Right kidney (tissue), 9 donors: ENCODE measurements at places on chromosomes 12 and 14.

DNA sequence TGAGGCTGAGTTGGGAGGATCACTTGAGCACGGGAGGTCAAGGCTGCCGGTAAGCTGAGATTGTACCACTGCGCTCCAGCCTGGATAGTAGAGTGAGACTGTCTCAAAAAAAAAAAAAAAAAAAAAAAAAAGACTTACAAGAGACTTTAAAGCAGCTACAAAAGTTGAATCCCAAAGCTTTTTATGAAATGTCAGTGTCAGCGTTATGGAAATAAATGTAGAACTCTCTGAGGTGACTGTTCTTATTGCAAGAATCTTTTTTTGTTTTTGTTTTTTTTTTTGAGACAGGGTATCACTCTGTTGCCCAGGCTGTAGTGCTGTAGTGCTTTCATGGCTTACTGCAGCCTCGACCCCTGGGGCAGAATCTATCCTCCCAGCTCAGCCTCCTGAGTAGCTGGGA is 17.2 kb downstream of the FUT8 start:
- no peak for DNase-seq

DNA sequence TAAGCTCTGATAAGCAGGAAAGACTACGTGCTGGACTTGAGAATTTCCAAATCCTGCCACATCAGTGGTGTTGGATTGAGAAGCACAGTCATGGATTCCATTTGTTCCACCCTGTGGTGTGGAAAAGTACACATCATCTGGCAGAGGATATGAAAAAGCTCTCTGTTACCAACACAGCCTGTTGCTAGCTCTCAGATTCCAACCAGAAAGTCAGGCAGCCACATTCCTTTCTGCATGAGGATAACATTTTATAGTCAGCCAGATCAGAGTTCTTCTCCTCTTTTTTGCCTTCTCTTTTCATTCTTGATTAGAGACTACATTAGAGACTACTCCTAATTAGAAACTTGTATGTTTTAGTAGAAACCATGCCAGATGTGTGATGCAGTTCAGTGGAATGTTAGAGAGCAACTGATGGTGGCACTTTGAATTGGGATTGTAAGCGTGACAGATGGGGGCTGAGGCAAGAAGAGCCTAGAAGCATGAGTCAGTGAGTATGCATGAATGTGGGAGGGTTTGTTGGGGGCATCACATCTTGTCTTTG is 61.2 kb upstream of the STXBP6 start:
- DNase-seq, result no peak

GRCh38 chr14:88518592-88519512 is 36.0 kb downstream of the PTPN21 start:
- no peak for DNase-seq

- no peak for DNase-seq
Observed at GRCh38 chr12:46477541-46477940, 105.0 kb upstream of the SLC38A2 start.

DNA sequence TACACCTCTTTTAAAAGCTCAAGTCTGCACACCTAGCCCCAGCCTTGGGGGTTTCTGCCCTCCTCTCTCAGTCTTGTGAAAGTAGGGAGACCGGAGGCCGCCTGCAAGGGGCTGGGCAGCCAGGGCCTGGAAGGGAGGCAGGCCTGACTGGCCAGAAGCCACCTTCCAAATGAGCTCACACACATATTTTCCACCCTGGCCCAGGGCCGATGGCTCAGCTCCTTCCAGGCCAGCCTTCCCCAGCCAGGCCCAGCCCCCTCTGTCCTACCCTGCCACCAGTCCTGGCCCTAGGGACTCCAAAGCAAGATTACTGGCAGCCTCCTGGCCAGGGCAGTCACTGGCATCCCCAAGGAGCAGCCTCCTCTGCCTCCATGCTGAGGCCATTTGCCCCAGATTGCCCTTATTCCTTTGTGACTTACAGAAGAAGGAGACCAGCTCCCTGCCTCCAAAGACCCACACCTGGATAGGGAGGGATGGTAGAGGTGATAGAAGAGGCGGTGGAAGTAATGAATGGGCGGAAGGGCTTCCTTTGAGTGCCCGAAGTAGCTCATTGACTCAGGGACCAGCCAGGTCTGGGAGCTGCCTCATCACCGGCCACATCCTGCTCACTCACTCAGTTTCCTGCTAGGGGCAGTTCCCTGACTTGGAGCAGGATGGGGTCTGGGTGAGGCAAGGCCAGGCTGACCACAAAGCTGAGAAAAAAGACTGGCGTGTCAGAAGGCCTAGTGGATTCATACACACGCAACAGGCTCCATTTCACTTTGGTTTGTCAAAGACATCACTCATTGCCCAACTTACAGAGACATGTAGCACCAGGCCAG is 14.8 kb downstream of the MMP14 start:
- no peak for DNase-seq

GRCh38 chr12:84497819-84498218 is 414.8 kb downstream of the SLC6A15 start:
- DNase-seq, result no peak

DNA sequence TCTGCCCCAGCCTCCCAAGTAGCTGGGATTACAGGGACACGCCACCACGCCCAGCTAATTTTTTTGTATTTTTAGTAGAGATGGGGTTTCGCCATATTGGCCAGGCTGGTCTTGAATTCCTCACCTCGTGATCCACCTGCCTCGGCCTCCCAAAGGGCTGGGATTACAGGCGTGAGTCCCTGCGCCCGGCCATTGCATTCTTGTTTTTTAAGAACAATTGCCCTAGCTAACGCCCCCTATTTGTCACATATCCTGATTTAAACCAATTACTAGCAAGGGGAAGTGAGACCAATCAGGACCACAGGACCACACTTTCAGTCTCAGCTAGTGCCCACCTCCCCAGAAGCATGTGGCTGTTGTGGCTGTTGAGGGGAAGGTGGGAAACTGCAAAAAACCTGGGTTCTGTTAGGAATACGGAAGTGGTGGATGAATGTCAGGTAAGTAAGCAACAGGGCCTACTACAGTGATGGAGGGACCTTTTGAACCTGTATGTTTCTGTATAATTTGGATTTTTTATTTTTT is 37.8 kb upstream of the NFYB start:
- no peak for DNase-seq

- no peak for DNase-seq
Observed at GRCh38 chr12:82481954-82482353, 123.6 kb downstream of the METTL25 start.

DNA sequence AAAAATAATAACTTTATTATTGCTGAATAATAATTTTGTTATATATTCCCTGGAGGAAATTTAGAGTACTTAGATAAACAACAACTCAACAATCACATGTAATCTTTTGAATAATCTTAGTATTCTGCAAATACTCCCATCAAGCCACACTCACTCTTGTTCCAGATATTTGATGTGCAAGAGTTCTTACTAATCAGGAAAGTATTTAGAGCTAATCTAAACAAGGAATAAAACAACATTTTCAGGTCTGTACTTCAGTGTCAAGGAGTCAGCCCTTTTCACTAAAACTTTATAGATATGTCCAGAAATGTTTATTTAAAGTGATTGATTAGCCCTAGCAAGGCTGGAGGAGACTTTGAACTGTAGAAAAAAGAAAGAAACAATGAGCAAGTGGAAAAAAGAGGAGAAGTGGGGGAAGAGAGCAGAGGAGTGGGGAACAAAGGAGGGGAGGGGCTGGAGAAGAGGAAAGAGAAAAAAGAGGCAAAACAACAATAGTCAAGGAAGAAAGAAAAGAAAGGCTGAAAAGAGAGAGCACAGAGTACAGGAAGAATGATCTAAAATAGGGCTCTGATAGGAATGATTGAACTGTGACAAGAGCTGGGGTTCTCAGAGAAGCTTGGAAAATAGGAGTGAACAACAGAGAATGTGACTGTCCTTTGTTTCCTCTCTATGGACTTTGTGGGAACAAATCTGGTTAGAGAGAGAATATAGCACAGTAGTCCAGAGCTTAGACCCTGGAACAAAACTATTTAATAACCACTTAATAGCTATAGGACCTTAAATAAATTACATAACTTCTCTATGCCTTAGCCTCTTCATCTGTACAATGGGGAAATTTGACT is 238.7 kb downstream of the AKAP6 start:
- DNase-seq, result no peak

DNA sequence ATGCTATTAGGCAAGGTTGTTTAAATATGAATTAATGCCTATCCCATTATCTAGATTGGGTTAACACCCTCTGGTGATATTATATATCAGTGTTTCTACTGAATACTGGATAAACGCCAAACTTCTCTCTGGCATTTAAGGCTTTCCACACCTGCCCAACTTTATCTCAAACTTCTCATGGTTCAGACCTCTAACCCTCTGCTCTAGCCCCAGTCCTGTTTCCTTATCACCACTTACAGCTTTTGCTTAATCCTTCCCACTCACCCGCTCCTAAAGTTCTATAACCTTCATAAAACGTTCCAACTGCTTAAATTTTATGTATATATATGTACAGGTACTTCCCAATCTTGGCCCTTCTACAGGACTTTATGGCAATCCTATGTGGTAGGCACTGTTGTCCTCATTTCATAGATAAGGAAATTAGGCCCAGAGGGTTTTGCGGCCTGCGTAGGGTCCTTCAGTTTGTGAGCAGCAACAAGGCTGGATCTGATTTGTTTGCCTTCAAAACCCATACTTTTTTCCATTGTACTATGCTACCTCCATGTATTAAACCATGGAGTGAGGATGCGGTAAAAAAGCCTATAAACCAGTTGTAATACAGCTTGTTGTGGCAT is 1.2 kb downstream of the LPCAT3 start:
- no peak for DNase-seq

- no peak for DNase-seq
Observed at GRCh38 chr12:59597385-59597781, 1.6 kb downstream of the SLC16A7 start.

DNA sequence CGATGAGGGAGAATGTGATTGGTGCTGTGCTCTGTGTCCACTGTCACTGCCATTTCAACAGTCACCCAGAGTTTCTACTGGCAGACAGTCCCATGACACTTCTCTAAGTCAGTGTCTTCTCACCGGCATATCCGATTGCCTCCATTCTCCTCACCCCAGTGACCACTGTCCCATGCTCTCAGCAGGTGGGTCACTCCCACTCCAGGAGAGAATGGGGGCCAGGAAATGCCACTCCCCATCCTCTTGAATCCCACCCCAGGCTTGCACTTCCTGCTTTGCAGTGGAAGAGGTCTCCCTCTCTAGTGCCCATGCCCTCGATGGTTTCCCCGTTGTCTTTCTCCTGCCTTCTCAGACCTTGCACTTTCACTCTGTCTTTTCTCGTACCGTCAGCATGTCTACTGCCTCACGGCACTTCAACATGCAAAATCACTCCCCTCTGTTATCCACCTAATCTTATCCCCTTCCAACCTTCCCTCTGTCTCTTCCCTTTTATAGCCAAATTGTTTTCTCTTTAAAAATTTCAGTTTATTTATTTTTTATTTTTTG is 2.2 kb upstream of the EP400 start:
- DNase-seq, result no peak

- no peak for DNase-seq
Observed at GRCh38 chr14:31118892-31119291, 88.7 kb downstream of the HECTD1 start.

- DNase-seq, result no peak
Observed at GRCh38 chr12:106719879-106720278, 54.6 kb upstream of the RIC8B start.

DNA sequence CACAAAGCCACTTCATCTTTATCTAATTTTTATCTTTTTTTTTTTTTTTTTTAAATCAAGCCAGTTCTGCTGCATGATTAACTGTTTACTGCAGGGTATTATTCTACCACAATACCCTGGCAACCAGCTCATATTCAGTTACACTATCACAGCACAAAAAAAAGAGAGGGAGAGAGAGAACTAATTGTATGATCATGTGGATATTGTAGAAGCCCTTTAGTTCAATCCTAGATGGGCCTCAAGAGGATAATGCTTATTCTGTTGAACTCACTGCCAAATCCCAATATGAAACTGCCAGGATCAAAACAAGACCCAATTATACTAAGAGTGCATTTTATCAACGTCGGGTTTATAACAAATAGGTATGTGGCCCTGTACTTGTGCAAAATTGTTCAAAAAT is 51.5 kb downstream of the MED13L start:
- no peak for DNase-seq

DNA sequence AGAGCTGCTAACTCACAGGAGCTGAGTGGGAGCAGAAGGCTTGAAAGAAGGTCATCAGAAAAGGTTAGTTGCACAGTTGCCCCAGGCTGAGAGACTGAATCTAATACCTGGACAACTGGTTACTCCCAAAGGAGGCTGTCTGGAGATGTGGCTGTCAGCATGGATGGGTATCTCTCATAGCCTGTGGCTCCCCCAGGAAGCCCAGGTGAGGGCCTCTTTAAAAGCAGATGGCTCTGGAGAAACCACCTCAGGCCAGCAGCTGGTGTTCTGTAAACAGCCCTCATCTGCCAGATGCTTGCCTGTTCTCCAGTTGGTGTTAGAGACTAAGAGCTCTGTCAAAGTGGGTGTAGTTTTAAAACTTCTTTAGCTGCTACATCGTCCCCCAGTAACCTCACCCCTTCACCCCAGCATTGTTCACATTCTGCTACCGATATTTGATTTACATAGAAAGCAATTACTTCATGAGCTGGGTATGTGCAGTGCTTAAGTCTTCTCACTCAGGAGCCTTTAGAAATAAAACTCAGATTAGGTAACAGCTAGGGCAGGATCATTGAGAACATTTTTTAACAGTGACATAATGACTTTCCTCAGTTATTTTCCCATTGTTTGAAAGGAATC is 25.8 kb downstream of the DACT1 start:
- no peak for DNase-seq

DNA sequence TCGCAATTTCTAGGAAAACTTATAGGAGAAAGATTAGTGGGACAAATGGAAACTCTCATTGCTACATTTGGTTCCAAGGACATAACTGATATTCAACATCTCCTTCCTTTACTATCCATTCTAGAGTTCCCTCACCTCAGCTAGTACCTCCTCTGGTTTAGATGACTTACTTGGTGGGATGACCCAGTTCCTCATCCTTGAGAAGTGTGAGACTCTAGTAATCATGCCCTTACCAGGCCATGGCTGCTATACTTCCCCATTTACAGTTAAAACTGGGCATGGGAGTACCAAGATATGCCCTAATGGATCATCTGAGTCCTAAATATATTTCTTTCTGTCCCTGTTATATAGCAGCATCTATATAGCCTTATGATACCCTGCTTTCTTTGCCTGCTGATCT is 58.1 kb downstream of the IFT81 start:
- no peak for DNase-seq

DNA sequence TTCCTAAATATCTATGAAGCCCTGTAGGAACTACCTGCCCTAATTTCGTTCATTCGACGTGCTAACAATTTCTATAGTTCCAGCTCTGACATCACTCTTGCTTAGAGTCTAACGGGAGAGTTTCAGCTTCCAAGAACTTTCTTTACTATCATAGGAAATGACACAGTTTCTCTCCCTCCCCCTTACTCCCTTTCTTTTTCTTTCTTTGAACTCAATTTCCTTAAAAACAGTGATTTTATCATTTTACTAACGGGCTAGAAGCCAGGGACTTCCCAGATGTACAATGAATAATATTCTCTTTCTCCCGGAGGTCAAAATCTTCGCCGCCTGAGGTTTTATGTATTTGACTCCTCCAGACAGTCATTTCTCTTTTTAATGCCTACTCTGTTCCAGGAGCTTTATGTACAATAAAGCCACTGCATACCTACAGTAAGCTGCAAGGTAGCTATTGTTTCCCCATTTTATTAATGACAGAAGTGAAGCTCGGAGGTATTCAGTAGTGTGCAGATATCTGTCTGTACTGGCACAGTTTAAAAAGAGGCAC is 15.7 kb downstream of the SMCO2 start:
- no peak for DNase-seq
